Heart right ventricle (tissue), 16 donors: ENCODE measurements at places on chromosomes 5 and 9. TPM values are rescaled to one million over a fixed set of nuclear protein-coding genes. Genes with fewer than 3 reads are reported as not detected.

- no peak for DNase-seq
Observed at GRCh38 chr5:179237770-179238627, 107.3 kb downstream of the ADAMTS2 start.

- DNase-seq: no peak
Observed at GRCh38 chr9:81741103-81741502, 51.8 kb upstream of the TLE1 start.

GRCh38 chr5:161256957-161257356 lies 289.6 kb downstream of the GABRB2 start:
- DNase-seq: no peak

DNA sequence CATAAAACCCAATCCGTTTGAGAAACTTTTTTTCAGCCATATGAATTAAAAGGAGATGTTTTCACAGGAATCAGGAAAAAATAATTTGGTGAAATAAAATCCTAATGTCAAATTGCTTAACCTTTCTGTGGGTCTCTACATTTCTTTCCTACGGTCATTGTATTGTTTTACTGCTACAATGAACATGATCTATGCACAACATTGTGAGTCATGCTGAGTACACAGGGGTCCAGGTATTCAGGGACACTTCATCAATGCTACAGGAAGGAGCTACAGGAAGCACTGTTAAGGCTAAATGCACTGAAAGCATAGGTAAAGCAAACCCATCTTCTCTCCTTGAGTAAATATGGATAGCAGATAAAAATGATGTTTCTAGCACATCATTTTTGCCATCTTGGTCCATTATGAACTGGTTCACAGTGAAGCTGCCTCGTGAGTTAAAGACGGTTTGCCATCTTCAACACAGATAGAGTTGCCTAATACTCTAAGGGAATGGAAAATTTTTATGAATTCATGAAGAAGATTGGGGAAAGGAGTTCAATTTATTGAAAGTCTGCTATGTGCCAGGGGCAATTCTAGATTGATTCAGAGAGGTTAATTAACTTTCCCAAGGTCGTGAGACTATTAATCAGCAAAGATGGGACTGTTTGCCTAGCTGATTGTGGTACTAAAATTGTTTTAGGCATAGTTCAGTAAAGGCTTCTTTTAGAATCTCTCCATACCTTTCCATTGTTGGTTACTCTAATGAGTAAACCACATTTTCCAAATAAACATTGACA lies 85.5 kb downstream of the DIRAS2 start:
- no peak for DNase-seq

DNA sequence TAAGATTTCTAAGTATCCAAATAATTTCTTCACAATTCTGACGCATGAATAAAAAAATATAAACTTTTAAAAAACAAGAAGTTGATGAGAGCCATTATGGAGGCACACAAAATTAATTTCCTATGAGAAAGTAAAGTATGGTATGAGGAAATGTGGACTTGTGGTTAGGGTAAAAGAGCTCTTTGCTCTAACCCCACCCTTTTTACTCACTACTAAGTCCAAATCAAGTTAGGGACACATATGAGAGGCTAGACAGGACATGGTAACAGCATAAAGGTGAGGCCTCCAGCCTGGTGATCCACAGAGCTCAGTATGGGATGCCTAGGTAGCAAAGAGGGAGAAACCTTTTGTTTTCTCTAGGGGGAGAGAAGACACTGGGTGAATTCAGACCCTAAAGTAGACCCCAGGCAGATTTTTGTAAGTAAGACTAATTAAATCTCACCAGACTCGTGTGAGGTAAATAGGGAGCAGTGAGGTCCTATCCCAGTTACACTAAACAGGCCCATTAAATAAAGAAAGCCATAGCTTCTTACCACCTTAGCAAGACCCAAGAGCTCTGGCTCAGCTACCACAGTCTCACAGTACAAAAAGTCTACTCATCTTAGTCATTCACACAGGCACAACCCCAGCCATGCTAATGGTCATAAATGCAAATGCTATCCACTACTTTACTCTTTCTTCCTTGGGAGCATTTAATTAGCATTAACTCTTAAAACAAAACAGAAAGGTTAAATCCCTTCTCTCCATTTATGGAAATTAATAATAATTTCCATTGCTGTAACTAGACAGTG lies 42.6 kb downstream of the MLLT3 start:
- DNase-seq: no peak

GRCh38 chr5:16690243-16690852 lies 73.6 kb upstream of the RETREG1 start:
- no peak for DNase-seq

Gene MAMDC2
- 4.7 TPM for total RNA-seq

Gene PCDHGB1
- total RNA-seq: 13.2 TPM
